ENCODE measurements at places on chromosomes 1 and 21.

DNA sequence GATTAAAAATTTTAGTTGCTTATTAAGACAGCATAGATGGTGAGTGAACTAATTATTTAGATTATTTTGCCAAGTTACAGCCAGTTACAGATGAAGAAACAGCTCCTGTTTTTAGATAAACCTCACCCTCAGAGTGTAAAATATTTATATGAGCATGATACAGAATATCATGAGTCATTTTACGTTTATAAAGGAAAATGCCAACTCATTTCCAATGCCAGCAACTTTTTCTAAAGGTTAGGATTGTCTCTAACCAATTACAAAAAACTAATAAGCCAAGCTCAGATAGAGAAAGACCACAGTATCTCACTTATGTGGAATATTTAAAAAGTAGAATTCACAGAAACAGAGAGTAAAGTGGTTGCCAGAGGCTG, 590.1 kb downstream of the LTN1 start:
- ATAC-seq, result no peak

GRCh38 chr1:164058198-164058597, 500.8 kb upstream of the PBX1 start:
- no peak for ATAC-seq

DNA sequence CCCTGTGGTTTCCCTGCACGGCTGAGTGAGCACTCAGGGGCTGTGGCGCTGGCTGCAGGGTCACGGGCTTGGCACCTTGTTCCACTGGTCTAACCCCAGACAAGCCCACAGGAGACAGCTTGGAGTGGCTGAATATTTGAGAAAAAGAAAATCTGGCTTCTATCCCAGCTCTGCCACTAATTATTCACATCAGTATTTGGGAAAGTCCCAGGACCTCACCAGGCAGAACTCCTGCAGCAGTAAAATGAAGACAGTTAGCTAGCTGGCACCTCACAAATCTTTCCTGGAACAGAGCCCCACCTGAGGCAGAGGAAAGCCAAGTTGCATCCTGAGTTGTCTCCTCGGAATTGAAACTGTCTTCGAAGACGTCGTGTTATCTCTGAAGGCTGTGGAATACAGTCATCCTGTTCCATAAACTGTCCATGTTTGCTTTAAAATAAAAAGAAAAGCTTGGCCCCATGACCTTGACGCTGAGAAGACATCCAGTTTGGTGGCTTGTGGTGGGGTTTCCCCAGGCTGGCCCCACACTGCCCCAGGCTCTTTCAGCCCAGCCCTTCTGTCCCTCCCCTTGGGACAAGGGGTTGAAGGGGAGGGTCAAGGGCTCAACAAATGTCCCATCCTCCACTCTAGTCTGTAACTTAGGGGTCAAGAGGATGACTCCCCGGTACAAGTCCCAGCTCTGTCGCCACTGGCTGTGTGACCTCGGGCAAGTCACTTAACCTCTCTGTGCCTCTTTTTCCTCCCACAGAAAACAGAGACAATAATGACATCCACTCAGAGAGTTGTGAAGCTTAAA, 93.8 kb upstream of the TMPRSS2 start:
- ATAC-seq, result no peak

- no peak for ATAC-seq
Measured at GRCh38 chr1:26553942-26554682, 24.6 kb downstream of the RPS6KA1 start.

DNA sequence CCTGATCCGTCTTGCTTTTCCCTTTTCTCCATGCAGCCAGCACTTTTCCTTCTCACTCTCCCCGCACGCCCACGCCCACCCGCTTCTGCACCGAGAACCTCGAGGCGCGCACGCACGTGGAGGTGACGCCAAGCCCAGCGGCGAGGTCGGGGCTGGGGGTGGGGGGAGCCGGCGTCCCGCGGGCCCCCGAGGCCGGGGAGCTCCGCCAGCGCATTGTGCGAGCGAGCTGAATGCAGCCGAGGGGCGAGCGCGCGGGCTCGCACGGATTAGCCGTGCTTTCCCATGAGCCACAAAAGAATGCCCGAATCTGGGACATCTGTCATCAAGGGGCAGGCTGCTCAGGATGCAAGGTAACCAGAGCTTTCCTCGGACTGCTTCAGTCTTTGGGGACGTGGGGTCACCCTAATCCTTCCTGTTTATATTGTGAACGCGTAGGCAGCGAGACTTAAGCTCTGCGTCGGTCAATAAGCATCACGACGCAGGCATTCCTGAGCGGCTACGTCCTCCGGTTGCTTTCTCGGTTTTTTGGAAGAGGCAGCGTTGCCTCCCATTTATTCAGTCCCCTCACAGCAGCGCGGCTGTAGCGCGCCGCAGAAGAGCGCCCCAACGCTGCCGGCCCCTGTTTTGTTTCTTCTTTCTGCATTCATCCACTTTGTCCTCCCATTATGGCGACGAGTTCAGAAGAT, 67.3 kb upstream of the AKT3 start:
- ATAC-seq, result peak; percentile 92

DNA sequence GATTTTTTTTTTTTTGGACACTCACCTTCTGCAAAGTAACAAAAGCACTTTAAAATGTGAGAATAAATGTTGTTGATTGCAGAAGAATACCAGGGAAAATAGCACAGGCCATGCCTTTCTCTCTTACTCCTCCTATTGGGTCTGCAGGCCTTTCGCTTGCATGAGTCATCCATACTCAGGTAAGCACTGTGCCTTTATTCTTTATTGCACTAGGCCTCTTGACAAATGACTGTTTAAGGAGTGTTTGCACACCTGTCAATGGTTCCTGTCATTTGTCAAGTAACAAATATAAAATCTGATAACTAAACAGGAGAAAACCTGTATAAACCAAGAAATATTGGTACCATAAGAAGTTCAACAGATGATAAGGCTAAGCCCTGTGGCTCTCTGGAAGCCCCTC, 106.5 kb downstream of the RGS7 start:
- ATAC-seq, result no peak

DNA sequence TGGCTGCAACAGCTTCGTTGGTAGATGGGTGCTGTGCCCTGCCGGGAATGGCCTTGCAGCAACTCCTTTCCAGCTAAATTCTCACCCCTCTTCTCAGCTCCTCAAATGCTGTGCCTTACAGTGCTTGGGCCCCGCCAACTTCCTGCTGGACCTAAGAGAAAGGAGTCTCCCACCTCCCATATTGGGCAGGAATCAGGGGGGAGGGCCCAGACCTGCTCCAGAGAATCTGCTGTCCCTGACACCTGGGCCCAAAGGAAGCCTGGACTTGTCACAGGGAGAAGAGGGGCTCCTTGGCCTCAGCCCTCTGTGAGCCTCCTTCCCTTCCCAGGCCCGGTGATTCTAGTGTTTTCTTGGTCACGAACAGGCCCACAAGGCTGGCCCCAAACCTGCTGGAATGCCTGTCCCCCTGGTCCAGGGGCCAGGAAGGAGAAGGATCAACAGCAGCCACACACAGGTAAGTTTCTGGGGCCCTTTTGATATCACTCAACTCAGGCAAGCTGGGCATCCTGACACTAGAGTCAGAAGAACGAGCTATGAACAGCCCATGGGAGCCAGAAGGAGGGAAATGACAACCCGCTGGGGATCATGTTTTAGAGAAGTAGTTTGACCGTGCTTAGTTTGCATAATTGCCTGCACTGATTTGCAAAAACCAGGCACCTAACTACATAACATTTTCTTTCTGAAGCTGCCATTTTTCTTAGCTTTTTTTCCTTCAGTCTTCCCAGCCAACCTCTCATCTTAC, 86.2 kb downstream of the CD247 start:
- ATAC-seq, result no peak

DNA sequence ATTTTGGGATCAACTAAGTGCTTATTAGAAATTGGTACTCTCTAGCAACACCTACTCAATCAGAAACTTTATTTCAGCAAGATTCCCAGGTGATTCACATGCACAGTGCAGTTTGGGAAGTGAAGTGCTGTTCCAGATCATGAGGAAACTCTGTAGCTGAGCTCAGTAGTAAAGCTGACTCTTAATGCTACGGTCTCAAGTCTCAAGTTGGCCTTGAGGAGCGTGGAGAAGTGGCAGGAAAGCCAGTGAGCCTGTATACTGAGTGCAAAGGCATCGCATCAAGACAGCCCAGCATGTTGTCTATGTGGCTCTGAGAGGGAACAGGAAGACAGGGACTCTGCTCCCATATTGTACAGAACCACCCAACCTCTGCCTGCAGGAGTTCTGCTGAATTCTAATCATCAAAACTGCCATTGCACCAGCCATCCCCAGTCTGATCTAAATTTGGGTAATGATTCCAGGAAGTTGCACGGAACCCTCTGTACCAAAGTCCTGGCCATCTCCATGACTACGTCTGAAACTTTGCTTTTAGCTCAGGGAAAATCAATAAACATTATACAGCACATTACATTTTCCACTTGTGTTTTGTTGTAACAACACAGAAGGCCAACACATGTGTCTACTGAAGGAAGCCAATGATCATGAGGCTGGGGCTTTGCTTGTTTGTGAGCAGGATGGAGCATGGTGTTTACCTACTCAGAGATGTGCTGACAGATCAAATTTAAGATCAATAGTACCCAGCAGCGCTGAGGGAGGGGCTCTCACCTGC, 105.1 kb upstream of the TLR5 start:
- no peak for ATAC-seq

DNA sequence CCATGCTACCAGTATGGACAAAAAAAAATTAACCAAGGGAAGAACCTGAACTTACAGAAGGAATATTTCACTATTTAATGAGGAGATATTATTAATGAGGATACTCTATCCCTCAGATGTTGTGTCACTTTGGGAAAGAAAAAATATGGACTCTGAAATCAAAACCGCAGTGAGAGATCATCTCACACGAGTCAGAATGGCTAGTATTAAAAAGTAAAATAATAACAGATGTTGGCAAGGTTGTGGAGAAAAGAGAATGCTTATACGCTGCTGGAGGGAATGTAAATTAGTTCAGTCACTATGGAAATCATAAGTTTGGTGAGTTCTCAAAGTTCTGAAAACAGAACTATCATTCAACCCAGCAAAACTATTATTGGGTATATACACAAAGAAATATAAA, 30.9 kb downstream of the TNFSF4 start:
- ATAC-seq, result no peak

DNA sequence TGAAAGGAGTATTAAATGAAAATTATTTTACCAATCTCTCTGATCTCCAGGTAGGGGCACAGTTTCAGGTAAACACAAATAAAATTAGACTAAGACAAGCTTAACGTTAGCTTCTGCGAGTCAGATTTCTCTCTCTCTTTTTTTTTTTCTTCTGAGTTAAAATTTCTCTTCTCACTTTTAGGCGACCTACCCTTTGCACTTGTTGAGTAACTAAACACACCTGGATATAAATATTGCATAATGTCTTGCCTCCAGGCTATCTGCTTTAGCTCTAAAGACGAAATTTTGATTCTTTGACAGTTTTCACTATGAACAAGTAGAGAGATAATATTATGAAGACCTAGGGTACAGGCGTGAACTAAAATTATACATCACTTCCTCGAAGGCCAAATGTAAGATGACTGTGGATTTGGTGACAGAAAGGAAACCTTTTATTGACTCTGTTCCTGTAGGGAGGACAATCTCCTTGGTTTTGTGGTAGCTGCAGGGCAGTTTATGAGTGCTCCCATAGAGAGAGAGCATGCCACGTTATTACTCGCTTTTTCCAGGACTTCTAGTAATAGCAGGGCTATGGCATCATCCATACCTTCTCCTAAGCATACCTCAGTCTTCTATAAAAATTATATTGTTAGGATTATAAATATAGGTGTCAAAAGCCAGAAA, 303.8 kb upstream of the NEGR1 start:
- no peak for ATAC-seq

- peak; percentile 10 for ATAC-seq
Measured at GRCh38 chr1:35436078-35436477, 121.1 kb downstream of the KIAA0319L start.

- ATAC-seq, result no peak
Measured at GRCh38 chr1:233722212-233722979, 108.5 kb downstream of the KCNK1 start.

DNA sequence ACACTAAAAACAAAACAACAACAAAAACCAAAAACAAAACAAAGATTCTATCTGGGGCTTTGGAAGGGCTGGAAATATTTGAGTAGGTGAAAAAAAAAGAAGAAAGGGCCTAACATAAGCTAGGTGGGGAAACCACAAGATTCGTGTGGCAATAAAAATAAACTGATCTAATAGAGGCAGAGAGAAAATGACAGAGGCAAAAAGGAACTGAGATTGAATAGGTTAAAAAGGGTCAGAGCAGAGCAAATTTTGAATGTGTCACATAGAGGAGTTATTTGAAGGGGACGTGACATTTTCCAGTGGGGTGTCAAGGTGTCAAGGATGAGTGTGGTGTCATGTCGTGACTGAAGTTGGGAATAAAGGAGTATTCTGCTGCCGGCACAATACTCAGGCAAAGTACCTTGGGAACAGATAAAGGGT, 65.2 kb upstream of the RALGPS2 start:
- no peak for ATAC-seq

DNA sequence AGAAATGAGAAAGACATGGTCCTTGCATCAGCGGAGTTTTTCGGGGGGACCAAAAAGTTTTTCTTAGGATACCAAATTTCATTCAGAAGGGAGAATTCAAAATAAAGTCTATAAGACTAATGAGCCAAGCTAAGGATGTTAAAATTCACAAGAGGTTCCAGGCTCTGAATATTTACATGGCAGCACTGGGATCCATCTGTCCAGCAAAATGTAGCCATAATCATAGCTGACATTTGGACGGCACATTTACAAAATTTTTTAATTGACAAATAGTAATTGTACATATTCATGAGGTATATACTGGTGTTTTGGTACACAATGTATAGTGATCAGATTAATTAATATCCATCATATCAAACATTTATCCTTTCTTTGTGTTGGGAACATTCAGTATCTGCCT, 107.9 kb downstream of the ZNF648 start:
- no peak for ATAC-seq

DNA sequence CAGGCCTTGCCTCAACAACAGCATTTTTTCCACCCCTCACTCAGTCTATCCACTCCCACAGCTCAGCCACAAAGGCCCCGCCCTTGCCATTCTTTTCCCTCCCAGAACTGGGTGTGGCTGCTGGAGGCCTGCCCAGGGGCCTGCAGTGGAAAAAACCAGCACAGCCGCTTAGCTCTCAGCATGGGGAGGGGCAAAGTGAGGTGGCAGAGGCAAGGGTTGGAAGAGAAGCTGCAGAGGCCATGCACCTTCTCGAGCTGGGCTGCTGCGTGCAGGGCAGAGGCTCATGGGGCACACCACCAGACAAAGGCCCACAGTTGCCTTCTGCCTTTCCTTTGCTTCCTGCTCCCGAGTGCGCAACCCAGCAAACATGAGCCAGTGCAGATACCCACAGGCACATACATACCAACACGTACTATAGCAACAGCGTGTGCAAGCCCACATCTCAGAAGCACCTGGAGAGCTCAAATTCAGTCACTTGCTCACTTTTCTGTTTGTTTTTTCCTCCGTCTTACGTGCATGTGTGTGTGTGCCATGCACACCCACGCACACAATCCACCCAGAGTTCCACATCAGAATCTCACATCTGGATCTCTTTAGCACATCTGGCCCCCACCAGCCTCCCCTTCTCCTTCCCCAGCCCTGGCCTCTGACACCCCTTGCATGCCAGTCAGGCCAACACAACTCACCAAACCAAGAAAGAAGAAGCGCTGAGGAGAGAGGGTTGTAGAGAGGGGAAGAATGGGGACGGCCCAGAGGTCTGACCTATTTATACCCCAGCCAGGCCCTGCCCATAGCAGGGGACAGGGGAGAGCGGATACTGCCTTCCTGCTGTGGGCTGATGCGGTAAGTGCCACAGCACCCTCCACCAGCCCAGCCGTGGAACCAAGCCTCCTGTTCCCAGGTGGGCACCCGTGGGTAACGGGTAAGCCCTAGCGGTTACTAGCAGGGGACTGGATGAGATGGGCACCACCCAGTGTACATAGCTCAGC, at the start of gene S100A4:
Gene S100A4, minus strand, starts transcription at position 740 of the 989 bp plus-strand sequence. CDS start 1,012 bp downstream, outside the sequence.
- peak; percentile 94 for ATAC-seq
